Esophagus squamous epithelium (tissue), 5 donors: ENCODE measurements at places on chromosomes 2 and 18. TPM values are rescaled to one million over a fixed set of nuclear protein-coding genes. Genes with fewer than 3 reads are reported as not detected.
A peak's percentile ranks its signal among the peaks of the same experiment; 100 is the strongest.

TXNDC2 gene
- total RNA-seq, result not detected

DNA sequence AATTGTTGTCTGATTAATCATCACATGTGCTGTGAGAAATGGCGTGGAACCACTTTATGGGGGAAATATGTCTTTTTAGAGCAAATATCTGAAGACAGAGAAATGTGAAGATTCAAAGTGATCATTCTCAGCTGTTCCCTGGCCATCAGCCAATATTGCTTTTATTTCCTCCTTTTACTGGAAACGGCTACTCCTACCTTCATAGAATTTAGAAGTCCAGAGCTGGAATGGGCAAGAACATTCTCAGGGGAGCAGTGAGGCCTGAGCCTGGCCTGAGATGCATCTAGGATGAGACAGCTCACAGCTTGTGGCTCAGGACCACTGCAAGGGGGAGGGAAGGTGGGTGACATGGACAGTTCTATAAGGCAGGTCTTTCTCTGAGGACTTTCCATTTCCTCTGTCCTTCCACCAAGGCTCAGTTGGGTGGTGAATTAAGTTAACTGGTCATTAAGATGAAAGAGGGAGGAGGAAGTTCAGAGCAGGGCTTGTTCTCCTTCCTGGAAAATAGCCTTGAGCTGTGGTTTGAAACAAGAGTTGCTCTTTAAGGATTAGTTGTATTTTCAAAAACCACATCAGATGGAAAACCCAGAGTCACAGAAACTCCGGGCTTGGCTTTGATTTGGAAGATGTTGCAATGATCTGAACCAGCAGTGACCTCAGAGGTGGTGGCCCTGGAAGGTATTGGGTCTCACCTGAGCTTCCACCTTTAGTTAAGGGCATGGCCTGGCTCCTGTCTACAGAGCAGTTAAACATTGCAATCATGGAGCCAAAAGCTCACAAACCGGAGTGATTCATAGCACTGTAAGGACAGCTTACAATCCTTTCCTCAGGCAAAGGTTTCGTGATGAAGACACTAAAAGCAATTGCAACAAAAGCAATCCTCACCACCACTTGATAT is 144.3 kb downstream of the VAPA start:
- peak overlapping the region; percentile 69 for H3K27ac ChIP-seq
- no peak overlapping the region for H3K4me3 ChIP-seq
- no peaks in the 10 kb centered on the region for H3K36me3 ChIP-seq
- H3K27me3 ChIP-seq, result no peaks in the 10 kb centered on the region

- H3K36me3 ChIP-seq, result no peaks in the 10 kb centered on the region
- H3K4me1 ChIP-seq, result no peaks in the 10 kb centered on the region
- H3K27me3 ChIP-seq, result no peaks in the 10 kb centered on the region
- DNase-seq, result no peak
- no peak overlapping the region for H3K4me3 ChIP-seq
Observed at GRCh38 chr18:34862561-34862960, 152.5 kb downstream of the DTNA start.

DNA sequence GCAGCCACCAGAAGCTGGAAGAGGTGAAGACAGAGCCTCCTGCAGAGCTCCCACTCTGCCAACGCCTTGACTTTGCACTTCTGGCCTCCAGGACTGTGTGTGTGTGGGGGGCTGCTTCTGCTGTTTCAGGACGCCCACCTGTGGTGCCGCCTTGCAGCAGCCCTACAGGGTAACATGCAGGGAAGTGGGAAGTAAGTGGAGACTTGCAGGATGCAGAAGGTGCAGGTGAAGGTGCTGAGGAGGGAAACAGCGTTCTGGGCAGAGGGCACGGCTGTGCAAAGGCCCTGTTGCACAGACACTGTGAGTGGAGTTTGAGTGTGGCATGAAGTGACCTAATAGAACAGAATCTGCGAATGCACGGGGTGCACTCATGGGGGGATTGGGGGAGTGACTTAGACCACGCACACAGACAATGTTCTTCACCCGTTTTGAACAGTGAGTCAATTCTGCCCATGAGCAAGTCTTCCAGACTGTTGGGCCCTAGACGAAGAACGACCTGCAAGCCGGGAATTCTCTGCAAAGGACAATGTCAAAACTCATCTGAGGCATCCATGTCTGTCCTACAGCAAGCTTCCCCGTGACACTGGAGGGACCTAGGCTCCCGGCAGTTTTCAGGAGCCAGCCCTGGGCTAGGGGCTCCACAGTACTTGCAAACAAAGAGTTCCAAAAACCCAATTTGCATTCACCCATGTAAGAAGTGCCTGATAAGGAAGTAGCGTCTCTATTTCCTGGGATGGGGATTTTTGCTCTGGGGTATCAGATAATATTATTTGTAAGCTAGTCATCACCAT is 19.0 kb downstream of the MBP start:
- no peak for DNase-seq
- H3K36me3 ChIP-seq, result no peaks in the 10 kb centered on the region
- peak overlapping the region; percentile 84 for H3K27ac ChIP-seq
- no peaks in the 10 kb centered on the region for H3K27me3 ChIP-seq

GRCh38 chr2:1717113-1717512 is 27.2 kb downstream of the PXDN start:
- peaks cover 77% of the 10 kb centered on the region for H3K4me1 ChIP-seq
- no peak overlapping the region for H3K4me3 ChIP-seq
- H3K27me3 ChIP-seq, result no peaks in the 10 kb centered on the region
- H3K27ac ChIP-seq, result peak overlapping the region; percentile 13
- no peaks in the 10 kb centered on the region for H3K36me3 ChIP-seq
